Activated T-cell treated with anti-CD3 and anti-CD28 coated beads, Interleukin-2, amount 50 U/mL, for 4 hours (primary cell): ENCODE measurements at places on chromosomes 7 and 10.

DNA sequence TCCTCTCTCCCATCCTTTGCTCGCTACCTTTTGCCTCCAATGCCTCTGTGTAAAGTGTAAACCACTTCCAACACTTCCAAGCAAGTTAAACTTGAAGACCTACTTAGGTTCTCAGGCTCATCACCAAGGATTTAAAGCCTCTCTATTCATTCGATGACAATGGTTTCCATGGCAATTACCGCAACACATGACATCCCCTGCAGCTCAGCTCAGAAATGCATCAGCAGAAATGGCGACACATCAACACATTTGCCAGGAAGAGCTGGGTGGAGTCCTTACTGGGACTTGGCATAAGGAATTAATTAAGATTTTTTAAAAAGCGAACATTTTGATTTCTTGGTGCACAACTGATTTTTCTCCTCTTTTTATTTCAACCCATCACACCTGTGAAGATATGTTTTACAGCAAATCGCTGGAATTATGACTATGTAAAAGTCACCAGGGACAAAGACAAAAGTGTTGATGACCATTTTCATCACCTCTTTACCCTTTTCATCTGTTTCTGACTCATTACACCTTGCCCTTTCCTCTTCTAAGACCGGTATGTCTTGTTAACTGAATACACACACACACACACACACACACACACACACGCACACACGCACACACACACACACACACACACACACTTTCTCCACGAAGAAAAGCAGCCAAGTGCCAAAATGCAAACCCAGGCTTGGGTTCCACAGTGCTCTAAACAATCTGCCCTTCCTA lies 453.4 kb upstream of the CELF2 start:
- DNase-seq = no peak

- no peak for DNase-seq
Observed at GRCh38 chr7:1122832-1123501, 35.1 kb downstream of the GPER1 start.

- no peak for DNase-seq
Observed at GRCh38 chr7:1403638-1404459, 55.4 kb downstream of the MICALL2 start.

DNA sequence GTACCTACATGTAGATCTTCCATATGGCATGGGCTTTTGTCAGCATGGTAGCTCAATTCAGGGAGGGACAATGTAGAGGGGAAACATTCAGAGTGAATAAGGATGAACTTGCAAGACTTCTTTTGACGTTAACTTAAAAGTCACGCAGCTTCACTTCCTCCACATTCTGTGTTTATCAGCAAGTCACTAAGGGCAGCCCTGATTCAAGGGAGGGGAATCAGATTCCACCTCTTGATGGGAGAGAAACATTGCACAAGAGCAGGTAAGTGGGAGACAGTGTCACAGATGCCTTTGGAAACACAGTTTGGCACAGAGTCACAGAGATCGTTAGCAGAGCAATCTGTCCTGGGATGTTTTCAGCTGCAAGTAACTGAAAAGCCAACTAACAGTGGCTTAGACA lies 26.2 kb downstream of the C10orf67 start:
- DNase-seq = no peak

GRCh38 chr10:42975005-42975493 lies 101.8 kb upstream of the RET start:
- peak; percentile 3 for DNase-seq

- DNase-seq = peak; percentile 26
Observed at GRCh38 chr10:110006358-110007160, 1.2 kb upstream of the ADD3 start.

- no peak for DNase-seq
Observed at GRCh38 chr10:101066896-101067355, 5.1 kb downstream of the KAZALD1 start.
